ENCODE measurements at places on chromosomes 4 and X.

- no peak for DNase-seq
These were observed at the start of gene XAGE2 for GRCh38 chrX:52368368-52369055. TSS of gene XAGE2 (plus strand) at chrX:52369021. CDS start at chrX:52370015, 994 bp downstream.

- DNase-seq, result no peak
These were observed 304.5 kb downstream of the PPP3CA start for GRCh38 chr4:101042847-101043246.

GRCh38 chr4:3387943-3388361 is 53.8 kb upstream of the HGFAC start:
- no peak for DNase-seq

GRCh38 chr4:6701371-6701770 is 7.7 kb downstream of the S100P start:
- DNase-seq, result no peak

- no peak for DNase-seq
These were observed 49.8 kb upstream of the TNIP3 start for GRCh38 chr4:121213940-121214339.

DNA sequence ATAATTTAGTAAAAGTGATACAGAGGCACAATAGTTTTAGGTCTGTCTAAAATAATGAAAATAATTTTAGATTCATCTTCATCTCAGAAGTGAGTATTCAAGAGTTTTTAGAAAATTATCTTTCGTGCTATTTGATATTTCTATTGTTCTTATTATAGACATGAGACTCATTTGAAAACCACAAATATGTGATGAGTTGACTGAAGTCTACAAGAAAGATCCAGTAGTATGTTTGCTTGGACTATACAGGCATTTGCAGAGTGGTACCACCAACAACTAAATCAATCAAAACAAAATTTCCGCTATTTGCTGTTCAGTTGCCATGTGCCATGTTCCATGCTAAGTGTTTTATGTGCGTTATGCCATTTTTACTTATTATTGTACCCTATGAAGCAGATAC is 1318.5 kb downstream of the STIM2 start:
- DNase-seq, result no peak

DNA sequence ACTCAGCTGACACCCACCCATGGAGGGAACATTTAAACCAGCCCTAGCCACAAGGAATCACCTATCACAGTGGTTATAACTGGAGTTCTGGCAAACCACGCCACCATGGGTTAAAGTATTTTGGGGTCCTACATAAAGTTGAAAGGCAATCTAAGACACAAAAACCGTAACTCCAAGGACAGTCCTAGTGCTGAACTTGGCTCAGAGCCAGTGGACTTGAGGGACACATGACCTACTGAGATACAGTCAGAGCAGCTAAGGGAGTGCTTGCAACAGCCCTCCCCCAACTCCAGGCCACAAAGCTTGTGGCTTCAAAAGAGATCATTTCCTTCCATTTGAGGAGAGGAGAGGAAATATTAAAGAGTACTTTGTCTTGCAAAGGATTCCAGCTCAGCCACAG is 300.5 kb downstream of the FGF13 start:
- no peak for DNase-seq

GRCh38 chrX:10743476-10743875 is 123.1 kb upstream of the MID1 start:
- DNase-seq, result no peak
